ENCODE measurements at places on chromosomes 1 and 21.

GRCh38 chr1:183096894-183097293 is 73.7 kb downstream of the LAMC1 start:
- peak; percentile 91 for DNase-seq

- DNase-seq = no peak
These were observed 23.3 kb downstream of the SPOCD1 start for GRCh38 chr1:31792541-31792940.

DNA sequence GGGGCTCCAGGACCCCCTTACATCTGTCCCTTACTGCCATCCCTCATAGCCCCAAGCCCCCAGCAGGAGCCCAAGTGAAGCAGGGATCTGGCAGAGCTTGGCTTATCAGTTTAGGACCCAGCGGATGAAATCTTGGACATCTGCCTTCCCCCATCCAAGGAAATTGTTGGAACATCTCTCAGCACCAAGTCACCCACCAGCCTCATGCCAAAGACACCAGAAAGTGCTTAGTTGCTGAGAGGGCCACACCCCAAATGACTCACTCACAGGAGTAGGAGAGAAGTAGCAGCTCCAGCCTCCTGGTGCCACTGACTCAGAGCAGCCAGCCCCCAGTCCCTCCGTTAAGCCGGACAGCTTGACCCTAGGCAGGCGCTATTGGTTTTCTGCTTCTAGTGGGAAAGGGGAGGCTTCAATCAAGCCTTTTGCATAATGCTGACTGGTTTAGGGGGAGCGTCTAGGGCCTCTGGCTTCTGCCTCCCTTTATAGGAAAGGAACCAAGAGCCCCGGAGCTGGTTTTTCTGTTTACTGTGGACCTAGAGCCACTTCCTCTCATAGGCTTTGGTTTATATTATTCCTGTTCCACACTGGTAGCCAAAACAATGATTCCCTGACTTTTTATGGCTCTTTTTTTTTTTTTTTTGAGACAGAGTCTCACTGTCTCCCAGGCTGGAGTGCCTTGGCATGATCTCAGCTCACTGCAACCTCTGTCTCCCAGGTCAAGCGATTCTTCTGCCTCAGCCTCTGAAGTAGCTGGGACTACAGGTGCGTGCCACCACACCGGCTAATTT is 114.2 kb upstream of the IPO9 start:
- no peak for DNase-seq

- DNase-seq = no peak
These were observed at the start of gene FCAMR for GRCh38 chr1:206970446-206970845. TSS of gene FCAMR (minus strand) at chr1:206970460. CDS start at chr1:206970125, 335 bp downstream.

DNA sequence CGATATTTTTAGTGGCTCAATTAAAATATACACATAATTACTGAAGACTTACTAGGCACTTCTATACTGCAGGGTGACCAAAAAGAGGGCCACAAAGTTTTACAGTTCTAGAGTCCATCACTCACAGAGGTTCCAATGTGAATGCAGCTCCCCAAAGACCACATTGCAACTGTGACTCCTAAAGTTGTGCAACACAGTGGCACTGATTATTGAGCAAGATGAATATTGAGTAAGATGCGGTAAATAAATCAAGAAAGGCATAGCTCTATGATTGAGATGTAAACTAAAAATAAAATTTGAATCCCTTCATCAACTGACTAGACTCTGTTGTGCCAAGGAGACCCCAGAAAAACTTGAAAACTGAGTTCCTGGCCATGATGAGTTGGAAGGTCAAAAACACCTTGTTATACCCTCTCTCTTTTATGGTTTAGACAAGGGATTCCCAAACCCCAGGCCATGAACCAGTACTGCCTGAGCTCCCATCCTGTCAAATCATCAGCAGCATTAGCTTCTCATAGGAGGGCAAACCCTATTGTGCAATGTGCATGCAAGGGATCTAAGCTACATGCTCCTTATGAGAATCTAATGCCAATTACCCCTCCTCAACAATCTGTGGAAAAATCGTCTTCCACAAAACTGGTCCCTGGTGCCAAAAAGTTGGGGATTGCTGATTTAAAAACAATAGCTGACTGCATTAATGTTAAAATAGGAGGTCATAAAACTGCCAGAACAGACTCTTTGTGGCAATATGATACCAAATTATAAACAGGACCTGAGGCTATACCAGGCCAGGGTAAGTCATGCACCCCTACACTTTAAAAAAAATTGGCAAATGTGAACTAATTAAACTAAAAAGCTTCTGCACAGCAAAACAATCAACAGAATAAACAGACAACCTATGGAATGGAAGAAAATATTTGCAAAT is 94.3 kb downstream of the ADGRL4 start:
- no peak for DNase-seq

- DNase-seq = no peak
These were observed 813 bp upstream of the DEDD start for GRCh38 chr1:161133220-161133740.

DNA sequence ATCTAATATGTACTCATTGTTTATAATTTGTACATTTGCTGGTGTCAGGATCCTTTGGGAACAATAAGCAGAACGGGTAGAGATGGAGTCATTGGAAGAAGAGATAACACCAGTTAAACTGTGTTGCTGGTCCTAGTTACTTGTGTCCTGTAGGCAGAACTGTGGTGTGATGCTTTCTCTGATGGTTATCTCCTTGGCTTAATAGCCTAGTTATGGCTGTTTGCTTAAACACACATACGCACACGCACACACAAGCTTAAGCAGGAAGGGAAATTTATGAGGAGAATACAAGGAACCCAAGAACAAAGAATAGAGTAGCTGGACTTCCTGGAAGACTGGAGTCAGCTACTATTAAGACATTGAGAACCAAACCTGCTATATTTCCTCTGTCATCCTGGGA is 5.7 kb upstream of the PKN2 start:
- DNase-seq = no peak

GRCh38 chr1:226132728-226133503 is 53.6 kb downstream of the ACBD3 start:
- DNase-seq = no peak

DNA sequence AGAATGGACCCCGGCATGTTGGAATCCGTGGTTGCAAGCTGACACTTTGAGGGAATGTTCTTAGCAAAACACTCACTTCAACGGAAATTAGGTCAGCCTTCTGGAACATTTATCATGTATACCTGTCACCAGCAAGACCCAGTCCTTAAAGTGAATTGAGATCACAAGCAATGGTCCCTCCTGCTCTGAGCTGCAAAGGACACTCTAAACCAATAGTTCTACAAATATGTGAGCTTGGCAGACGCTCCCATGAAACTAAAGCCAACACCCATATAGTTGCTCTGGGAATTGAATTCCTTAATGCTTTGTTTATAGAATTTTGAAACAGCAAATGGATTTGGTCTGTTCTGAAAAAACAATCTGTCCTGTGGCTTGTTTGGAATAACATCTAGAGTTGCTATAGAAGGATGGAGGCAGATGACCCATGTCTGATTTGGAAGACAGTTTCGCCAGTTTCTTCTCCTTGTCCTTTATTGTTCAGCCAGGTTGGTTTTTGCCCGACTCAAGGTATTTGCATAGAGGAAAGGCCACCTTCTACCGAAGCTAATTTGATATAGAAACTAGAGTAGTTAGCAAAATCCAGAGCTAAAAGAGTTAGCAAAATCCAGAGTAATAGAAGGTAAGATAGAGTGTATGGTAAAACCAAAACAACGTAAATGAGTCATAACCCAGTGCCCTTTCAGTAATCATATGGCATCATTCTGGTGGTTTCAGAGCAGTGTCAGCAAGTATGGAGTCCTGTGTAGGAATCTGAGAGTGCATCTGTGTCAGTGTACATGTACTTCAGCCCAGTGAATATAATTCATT is 236.2 kb downstream of the NFIA start:
- DNase-seq = peak; percentile 96

GRCh38 chr1:26046246-26047095 is 553 bp upstream of the SLC30A2 start:
- DNase-seq = no peak

- DNase-seq = no peak
These were observed 163.2 kb upstream of the CSF3R start for GRCh38 chr1:36645867-36646266.

DNA sequence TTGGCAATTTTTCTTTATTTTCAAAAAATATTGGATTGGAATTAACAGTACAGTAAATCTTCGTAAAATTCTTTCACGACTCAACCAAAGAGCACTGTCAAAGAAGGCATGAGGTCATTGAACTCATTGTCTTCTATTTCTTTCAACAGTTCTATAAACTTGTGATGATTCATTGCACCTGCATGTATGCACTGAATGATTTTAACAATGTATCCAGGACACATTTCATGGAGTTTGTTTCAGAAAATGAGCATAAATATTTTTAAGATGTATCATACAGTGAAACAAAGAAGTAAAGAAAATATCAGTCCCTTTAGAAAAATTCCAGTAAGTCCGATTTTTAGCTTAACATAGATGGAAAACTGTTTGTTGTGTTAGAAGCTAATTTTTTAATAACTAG is 33.6 kb upstream of the CD34 start:
- no peak for DNase-seq

DNA sequence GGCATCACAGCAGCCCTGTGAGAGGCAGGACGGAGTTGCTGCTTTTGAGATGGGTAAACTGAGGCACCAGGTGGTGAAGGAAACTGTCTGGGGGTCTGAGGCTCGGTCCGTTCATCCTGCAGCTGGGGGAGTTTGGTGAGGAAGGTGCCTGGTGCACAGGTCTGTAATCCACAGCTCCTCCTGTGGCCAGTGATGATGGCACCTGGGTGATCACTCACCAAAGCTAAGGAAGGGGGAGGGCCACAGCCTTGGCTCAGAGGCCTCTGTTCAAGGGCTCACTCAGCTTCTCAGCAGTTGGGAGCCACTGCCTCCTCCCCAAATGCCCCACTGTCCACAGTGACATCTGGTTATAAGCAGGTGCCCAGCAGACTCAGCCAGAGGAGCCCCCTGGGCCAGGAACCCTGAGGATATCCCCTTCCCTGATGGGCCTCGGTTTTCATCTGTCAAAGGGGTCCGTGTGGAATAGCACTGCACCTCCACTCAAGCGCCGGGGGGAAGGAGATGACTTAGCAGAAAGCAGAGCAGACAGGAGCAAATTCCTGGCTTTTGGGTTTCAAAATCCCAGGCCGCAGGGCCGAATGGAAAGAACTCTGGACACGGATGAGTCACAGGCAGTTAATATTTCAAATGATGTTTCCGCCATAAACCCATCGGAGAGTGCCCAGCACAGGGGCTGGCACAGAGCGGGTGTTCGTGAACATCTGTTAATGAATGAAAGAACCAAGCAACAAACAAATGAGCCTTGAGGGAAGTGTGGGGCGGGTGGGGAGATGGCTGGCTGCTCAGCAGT is 82.8 kb downstream of the DMRTB1 start:
- DNase-seq = peak; percentile 47

DNA sequence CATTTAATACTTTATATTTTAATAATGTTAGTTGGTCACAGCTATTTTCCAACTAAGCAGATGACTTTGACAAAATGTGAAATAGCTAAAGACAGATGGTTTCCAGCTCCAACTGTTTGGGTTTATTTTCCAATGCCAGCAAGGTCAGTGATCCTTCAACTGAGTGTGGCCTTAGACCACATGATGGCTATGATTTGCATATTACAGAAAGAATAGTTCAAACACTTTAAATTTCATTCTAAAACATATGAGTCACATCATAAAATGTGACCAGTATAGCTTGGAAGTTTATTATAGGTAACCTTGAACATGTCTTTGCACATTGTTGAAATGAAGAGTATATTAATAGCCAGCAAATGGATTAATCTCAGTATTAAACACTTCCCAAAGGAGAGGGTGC is 454.0 kb upstream of the C1orf87 start:
- DNase-seq = no peak

DNA sequence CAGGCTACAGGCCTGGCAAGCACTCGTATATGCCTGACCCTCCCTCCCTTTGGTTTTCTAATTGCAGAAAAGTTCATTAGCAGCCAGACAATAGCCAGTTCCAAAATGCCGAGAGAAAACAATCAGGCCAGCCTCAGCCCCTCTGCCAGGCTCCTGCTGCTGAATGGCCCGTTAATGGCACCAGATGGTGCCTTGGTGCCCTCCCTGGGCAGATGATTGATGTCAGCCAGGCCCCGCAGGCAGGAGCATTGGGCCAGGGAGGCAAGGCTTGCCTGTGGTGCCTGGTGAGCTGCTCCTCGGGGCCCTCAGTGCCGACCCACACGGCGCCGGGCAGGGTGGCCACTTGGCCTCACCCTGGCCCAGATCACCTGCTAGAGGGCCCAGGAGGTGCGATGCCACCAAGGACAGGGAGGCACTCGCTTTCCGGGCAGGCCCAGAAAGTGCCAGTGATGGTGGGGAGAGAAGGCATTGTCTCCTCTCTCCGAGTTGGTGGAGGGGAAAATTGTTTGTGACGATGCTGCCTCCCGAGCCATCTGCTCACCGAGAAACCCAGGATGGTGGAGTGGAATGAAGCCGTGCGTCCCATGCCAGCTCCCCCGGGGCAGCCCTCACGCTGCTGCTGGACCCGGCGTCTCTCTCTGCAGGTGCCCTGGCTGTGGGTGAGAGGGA is 28.1 kb downstream of the QSOX1 start:
- no peak for DNase-seq

DNA sequence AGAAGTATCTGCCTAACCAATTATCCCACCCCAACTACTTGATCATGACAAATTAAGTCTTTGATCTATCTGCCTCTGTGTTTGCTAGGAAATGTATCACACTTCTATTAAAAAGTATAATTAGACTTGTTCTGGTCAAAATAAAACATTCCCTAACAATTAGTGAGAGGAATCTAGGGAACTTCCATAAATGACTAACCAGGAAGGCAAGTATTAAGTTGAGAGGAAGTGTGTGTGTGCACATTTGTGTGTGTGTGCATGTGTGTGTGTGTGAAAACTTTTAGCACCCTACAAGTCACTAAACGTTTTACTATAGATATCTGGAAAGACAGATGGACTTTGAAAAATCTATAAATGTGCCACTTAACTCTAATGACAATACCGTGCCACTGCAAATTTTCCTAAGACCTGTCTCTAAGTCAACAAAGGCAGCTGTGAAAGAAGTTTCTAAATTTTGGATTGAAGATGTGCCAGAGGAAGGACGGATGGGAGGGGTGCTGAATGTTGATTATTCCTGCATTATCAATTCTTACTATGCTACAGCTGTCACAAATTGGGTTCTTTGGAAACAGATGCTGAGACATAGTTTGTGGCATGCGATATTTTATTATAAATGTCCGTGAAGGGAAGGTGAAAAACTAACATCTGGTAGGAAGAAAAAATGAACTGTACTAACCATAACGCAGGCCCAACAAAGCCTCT is 567.1 kb downstream of the PTPRC start:
- no peak for DNase-seq

- DNase-seq = no peak
These were observed 6.5 kb downstream of the RPS6KA1 start for GRCh38 chr1:26536081-26536480.

GRCh38 chr1:240797050-240797449 is 185.1 kb upstream of the GREM2 start:
- no peak for DNase-seq

All from muscle of back (tissue), 13 donors.